Mucosa of gallbladder (tissue), 1 donor: ENCODE measurements at places on chromosomes 7 and 10. TPM values are rescaled to one million over a fixed set of nuclear protein-coding genes. Genes with fewer than 3 reads are reported as not detected.

Gene SLIT1
- 0.40 TPM for total RNA-seq

Gene RELN
- 1.8 TPM for total RNA-seq

Gene NRP1
- 76.2 TPM for total RNA-seq

Gene EBF3
- total RNA-seq: 1.8 TPM

Gene RGS10
- total RNA-seq: 42.7 TPM

Gene LIPK
- not detected for total RNA-seq

Gene GIMAP7
- total RNA-seq: 16.9 TPM

Gene CCDC172
- not detected for total RNA-seq

DNA sequence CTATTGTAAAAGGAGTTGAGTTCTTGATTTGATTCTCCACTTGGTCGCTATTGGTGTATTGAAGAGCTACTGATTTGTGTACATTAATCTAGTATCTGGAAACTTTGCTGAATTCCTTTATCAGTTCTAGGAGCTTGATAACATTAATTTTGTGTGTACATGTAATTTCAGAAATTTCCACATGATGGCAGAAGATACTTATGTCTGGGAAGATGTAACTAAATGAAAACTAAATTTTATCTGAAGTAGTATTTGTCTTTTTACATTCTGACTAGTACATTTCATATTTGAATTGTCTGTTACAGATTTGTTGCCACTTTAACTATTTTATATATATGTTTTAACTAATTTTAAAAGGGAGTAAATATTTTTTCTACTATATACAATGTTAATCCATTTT, 27.6 kb downstream of the SDHAF3 start:
- DNase-seq: no peak

- no peak for DNase-seq
Observed at GRCh38 chr10:116026315-116026714, 246.7 kb downstream of the GFRA1 start.

DNA sequence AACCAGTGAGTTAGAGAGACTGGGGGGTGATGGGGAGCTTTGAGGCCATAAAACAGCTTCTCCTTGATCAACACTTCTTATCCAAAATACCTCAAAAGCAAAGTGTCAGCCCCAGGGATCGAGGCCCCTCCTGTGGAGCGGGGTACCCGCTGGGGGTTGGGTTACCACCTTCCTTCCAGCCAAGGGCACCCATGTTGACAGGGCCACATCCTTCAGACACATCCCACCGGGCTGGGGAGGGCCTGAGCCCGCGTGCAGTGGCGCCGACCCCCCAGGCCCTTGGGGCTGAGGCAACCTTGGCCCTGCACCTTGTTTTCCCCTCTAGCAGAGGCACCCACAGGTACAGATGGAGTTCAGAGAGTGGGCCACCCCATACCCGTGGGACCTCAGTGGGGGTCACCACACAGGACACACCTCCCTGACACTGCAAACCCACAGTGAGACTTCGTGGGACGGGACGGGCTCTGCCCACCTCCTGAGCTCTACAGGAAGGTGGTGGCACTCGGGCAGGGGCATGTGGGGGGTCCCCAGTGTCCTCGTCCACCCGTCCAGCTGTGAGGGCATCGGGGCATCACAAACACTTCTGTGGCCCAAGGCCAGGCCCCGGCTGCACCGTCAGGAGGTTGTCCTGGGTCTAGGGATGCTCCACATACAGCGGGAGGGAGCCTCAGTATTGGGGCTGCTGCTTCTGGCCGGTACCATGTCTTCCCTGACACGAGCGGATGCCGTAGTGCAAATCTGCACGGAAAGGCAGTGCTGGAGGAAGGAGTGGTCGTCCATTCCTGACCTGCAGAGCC, 10.7 kb downstream of the DPYSL4 start:
- DNase-seq: no peak

- DNase-seq: no peak
Observed at GRCh38 chr7:91864070-91864469, 16.4 kb downstream of the MTERF1 start.

GRCh38 chr10:33661580-33662336, 327.3 kb upstream of the NRP1 start:
- peak; percentile 75 for DNase-seq

DNA sequence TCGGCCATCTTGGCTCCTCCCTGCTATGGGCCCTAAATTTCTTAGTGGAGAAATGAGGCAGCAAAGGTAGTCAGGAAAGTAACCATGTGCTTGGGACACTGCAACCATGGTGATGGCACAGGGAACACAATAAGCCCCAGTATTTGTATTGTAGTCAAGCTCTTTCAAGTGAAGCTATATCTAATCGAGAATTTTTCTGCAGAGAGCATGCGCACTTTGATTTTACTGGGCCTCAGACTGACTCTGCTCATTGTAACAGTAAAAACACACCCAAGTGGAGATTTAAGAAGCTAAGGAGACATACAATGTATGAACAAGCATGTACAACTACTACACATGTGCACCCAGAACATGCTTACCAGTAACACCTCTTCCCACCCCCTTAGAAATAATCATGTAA, 67.3 kb upstream of the TMEM229A start:
- DNase-seq: no peak

GRCh38 chr7:16712916-16713315, 40.6 kb upstream of the TSPAN13 start:
- DNase-seq: no peak

GRCh38 chr7:28267012-28267411, 86.4 kb upstream of the JAZF1 start:
- no peak for DNase-seq

GRCh38 chr10:93235686-93236085, 162.0 kb downstream of the CYP26A1 start:
- DNase-seq: peak; percentile 16

DNA sequence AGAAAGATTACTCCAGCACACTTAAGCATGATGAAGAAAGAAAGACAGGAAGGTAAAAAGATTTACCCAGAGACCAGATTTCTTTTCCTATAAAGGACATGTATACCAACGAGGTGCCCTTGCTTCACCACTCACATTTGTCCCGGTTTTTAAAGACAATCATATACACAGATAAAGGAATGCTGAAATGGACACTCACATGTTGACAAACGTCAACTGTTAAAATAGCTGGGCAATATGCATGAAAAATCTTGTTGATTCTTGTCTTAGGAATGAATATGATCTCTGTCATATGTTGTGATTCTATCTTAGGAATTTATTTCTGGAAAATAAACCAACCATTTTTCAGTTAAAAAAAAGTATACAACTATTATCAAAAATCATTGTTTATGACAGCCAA, 158.2 kb downstream of the SRPK2 start:
- no peak for DNase-seq

DNA sequence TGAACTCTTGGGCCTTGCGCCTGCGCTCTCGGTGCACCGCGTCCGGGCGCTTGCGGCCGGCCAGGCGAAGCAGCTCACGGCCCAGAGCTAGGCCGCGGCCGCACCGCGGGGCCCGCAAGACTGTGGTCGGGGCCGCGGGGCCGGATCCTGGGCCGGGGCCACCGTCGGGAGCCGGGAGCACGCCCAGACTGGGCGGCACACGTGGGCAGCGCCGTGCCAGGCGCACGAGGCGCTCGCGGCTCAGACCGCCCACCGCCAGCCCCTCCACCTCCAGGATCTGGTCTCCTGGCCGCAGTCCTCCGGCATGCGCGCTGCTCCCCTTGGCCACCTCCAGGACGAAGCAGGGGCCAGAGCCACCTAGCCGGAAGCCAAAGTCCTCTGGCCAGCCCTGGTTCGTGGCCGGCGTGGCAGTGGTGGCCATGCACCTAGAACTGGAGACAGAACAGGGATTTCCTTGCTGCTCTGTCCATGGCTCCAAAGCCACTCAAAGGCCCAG, at the start of gene GRID2IP:
GRID2IP (minus strand) TSS at position 446 of the 496 bp plus-strand sequence; CDS start at position 421, 25 bp downstream.
- no peak for DNase-seq

DNA sequence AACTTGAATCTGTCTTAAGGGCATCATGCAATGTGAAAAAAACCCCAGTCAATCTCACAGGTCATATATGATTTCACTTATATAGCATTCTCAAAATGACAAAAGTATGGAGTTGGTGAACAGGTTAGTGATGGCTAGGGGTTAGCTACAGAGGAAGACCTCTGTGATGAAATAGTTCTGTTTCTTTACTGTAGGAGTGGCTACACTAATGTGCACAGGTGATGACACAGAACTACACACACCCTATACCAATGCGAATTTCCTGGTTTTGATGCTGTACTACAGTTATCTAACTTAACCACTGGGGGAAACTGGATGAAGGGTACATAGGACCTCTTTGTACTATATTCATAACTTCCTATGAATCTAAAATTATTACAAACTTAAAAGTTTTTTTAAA, 541.8 kb downstream of the PARD3 start:
- DNase-seq: no peak

GRCh38 chr7:55191926-55192692, 173.0 kb upstream of the LANCL2 start:
- DNase-seq: no peak

- DNase-seq: no peak
Observed at GRCh38 chr10:111974325-111974724, 209.2 kb downstream of the GPAM start.

GRCh38 chr7:11420049-11420448, 411.9 kb downstream of the THSD7A start:
- DNase-seq: no peak

- DNase-seq: no peak
Observed at GRCh38 chr7:106089647-106090046, 22.5 kb downstream of the SYPL1 start.

- no peak for DNase-seq
Observed at GRCh38 chr7:66236713-66237303, 31.7 kb downstream of the TPST1 start.

- no peak for DNase-seq
Observed at GRCh38 chr7:70143075-70144044, 545.1 kb downstream of the AUTS2 start.

- peak; percentile 75 for DNase-seq
Observed at GRCh38 chr10:102009801-102010425, 46.1 kb downstream of the ARMH3 start.

DNA sequence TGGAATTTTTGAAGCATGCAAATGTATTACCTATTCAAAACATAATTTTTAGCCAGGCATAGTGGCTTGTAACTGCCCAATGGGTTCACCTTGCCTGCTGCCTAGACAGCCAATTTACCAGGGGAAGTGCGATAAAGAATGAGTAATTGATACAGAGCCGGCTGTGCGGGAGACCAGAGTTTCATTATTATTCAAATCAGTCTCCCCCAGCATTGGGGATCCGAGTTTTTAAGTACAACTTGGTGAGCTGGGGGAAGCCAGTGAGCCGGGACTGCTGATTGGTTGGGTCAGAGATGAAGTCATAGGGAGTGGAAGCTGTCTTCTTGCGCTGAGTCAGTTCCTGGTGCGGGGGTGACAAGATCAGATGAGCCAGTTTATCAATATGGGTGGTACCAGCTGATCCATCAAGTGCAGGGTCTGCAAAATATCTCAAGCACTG, 29.1 kb upstream of the NRBF2 start:
- DNase-seq: no peak

DNA sequence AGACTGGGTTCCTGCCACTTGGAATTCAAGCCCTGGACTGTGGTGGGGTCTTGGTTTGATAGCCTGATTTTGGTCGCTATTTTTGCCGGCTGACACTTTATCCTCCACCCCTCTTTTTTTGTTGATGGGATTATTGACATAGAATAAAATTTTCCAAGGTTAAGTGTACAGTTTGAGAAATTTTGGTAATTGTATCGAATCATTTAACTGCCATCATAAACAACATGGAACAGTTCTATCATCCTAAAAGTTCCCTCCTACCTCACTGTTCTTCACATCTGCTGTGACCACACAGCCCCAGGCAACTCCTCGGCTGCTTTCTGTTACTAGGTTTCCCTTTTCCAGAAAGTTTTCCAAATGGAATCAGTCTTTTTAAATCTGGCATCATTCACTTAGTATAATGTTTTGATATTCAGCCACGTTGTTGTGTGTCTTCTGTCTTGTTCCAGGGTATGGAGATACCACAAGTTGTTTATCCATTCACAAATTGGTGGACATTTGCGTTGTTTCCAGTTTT, 50.6 kb upstream of the STEAP1B start:
- no peak for DNase-seq

- DNase-seq: no peak
Observed at GRCh38 chr10:62880162-62880561, 64.0 kb upstream of the EGR2 start.

DNA sequence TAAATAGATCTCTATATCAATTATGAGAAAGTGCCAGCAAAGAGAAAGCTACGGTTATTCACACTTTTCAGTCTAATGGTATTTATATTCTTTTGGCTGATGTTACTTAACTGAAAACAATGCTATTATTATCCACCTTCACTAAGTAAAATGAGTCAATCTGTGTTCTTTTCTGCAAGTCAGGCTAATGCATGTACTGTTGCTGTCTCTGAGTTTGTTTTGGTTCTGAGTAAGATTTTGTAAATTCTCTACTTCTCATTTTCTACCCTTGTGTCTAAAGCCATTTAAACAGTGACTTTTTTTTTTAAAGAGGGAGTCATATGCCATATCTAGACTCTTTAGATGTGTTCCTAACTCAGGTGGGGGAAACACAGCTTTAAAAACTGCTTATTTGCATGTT, 7.5 kb downstream of the VWC2 start:
- no peak for DNase-seq

DNA sequence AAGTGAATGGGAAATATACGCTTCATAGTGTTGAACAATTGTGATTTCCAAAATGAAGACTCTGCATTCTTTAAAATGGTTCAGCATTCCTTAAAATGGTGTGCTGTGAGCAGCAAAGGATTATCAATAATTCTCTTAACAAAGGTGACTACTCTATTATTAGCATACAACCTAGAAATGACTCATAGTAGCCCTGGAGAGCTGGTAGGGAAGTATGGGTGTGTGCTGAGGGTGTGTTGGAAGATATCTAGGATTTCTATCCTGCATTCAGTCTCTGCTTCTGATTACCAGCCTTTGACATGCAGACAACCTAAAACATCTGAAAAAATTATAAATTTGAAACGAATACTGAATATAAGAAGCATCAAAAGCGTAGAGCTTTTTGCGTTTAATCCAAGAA, 72.5 kb downstream of the SEMA3D start:
- no peak for DNase-seq

GRCh38 chr7:4631380-4632179, 50.5 kb upstream of the FOXK1 start:
- peak; percentile 82 for DNase-seq

- no peak for DNase-seq
Observed at GRCh38 chr7:20791538-20792434, 5.1 kb upstream of the SP8 start.

GRCh38 chr7:154899862-154900261, 103.1 kb downstream of the PAXIP1 start:
- DNase-seq: no peak

GRCh38 chr10:10396601-10397000, 621.1 kb upstream of the CELF2 start:
- no peak for DNase-seq
